HL-60 (cell line): ENCODE measurements at places on chromosomes 2 and 18.
A peak's percentile ranks its signal among the peaks of the same experiment; 100 is the strongest.

- no peak for DNase-seq
Observed at GRCh38 chr2:214103276-214104001, 307.4 kb upstream of the VWC2L start.

GRCh38 chr18:9755615-9756014 lies 47.5 kb downstream of the RAB31 start:
- peak; percentile 93 for DNase-seq

GRCh38 chr2:41735476-41735875 lies 312.3 kb upstream of the PKDCC start:
- no peak for DNase-seq

- no peak for DNase-seq
Observed at GRCh38 chr2:151845884-151846283, 17.7 kb upstream of the ARL5A start.

DNA sequence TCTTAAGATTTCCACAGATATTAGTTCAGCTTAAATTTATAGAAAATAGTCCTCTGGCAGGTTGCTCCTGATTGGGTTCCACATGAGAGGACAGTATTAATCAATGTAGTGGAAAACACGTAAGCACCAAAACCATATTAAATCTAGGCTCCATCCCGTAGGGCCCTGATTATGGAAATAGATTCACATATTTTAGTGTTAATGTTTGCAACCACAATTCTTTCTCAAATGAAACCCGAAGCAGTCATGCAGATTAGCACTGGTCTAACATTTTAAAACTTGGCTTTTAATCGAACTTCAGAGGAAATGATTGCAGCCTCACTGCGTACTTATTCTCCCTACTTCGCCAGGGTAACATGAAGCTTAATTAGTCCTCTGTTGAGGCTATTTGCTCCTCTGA lies 60.9 kb downstream of the METTL4 start:
- DNase-seq, result no peak

DNA sequence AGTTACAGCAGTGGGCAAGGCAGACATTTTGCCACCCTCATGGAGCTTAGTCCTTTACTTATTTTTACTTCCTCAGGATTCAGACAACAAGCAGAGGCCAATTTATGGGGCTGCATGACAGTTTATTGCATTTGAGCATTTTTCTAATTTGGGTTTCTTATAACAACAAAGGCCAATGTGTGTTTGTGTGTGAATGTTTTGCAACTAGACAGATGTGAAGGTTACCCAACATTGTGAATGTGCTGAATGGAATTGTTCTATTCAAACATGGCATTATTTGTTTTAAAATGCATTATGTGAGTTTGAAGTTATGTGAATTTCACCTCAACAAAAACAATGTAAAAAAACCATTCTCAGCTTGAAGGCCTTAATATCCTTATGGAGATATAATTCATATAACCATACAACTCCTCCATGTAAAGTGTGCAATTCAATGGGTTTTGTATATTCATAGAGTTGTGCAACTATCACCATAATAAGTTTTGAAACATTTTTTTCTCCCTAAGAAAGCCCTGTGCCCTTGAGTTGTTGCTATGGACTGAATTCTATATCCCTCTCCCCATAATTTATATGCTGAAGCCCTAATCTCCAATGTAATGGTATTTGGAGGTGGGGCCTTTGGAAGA lies 57.3 kb downstream of the CCDC195 start:
- peak; percentile 4 for DNase-seq

DNA sequence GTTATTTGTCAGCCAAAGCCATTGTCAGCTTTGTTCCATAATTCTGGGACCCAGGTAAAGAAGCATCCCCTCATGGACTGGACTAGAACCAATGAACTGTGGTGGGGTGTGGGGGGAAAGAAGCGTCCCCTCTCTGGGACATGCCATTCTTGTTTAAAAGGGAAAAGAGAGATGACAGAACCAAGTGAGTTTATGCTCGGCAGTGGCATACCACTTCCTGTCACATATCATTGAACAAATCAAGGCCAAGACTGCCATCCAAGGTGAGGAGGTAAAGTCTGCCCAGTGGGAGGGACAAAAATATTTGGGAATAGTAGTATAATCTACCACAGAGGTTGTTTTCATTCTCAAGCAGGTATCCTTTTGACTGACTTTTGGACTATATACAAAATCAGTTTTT lies 4.7 kb upstream of the GLS start:
- DNase-seq, result no peak

DNA sequence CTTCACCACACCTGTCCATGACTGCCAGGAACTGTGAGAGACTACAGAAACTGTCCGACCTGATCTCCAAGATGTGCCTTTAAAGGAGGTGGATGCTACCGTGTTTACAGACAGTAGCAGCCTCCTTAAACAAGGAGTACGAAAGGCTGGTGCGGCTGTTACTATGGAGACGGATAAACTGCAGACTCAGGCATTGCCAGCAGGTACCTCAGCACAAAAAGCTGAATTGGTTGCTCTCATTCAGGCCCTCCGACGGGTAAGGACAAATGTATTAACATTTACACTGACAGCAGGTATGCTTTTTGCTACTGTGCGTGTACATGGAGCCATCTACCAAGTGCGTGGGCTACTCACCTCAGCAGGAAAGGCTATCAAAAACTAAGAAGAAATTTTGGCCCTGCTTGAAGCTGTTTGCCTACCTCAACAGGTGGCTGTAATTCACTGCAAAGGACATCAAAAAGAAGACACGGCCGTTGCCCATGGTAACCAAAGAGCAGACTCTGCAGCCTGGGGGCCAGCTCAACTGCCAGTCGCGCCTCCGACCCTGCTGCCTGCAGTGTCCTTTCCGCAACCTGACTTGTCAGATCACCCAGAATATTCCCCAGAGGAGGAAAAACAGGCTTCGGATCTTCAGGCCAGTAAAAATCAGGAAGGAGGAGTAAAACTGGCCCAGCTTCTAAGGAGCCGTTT lies 30.9 kb downstream of the SKA1 start:
- no peak for DNase-seq

- DNase-seq, result no peak
Observed at GRCh38 chr18:22257022-22257543, 87.7 kb downstream of the GATA6 start.
